ENCODE measurements at places on chromosomes 12 and 14.

- DNase-seq: no peak
Observed at GRCh38 chr14:71143381-71144290, 236.4 kb downstream of the PCNX1 start.

DNA sequence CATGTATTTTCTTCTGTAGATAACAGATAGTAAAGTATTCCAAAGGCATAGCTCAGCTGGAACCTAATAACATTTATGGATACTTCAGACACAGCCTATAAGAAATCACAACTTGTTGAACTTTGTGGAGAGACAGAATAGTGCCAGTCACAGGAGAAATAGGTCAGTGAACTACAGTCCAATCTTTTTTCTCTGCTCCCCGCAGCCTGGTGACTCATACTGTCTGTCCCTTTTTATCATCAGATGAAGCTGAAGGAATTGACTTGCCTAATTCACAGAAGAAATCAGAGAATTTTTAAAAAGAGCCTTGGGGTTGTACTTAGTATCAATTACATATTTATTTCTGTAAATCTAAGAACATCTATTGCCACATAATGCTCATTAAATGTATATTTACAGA is 222.3 kb downstream of the ALG10 start:
- DNase-seq: no peak

DNA sequence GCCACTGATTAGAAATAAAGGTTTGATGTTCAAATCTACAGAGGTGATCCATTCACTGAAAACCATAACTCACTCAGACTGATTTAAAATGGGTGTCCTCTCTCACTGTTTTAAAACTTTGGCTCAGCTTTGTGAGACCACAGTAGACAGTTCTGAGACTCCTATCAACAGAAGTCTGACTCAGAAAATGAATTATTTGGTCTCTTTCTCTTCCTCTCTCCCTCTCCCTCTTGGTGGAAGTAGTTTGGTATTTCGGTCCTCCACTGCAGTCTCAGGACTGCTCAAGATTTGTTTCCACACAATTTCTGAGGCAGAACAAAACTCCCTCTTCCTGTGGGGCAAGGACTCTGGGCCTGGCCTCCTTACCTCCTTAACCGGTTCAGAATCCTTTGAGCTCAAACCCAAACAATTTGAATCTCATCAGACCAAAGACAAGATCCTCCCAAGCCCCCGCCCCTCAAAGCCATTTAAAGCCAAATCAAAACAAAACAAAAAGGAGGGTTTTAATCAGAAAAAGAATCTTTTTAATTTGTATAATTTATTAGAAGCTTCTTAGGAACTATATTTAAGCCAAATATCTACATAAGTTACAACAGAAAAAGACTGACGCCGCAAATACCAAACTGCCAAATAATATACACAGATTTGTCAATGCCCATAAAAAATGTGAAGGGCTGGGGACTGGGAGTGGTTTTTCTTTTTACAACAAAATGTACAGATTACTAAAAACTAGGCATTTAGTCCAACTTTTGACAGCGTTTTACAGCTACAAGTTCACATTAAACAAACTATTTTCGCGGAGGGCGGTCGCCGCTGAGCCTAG is 3.9 kb downstream of the NKX2-1 start:
- peak; percentile 3 for DNase-seq

DNA sequence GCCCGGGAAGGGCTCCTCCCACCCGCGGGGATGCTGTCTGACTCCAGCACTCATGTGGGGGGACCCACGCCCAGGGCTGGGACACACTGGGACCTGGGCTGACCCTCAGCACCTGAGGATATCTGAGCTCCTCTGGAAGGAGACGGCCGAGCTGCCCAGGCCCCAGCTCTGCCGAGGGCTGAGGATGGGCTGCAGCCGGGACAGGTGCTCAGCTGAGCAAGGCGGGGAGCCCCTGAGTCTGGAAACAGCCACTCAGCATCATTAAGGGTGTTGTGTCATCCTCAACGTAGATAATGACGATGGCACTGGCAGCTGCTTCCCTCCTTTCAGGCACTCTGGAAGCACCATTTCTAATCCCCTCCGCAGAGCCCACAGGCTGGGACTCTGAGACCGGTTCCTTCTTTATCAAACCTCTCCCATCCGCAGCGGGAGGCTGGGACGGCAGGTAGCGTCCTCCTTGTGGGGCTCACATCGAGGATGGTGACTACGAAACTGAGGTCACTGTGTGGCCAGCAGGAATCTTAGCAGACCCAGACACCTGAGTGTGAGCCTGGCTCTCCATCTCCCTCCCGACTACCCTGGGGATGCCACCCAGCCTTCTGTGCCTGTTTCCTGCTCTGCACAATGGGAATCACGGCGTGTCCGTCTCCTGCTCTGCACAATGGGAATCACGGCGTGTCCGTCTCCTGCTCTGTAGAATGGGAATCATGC is 26.7 kb upstream of the SFSWAP start:
- DNase-seq: no peak

- DNase-seq: no peak
Observed at GRCh38 chr12:128316078-128316477, 49.1 kb downstream of the TMEM132C start.

GRCh38 chr12:116933091-116933490 is 22.3 kb downstream of the FBXW8 start:
- DNase-seq: no peak

GRCh38 chr12:55619354-55620138 is 17.1 kb upstream of the OR10P1 start:
- peak; percentile 36 for DNase-seq

DNA sequence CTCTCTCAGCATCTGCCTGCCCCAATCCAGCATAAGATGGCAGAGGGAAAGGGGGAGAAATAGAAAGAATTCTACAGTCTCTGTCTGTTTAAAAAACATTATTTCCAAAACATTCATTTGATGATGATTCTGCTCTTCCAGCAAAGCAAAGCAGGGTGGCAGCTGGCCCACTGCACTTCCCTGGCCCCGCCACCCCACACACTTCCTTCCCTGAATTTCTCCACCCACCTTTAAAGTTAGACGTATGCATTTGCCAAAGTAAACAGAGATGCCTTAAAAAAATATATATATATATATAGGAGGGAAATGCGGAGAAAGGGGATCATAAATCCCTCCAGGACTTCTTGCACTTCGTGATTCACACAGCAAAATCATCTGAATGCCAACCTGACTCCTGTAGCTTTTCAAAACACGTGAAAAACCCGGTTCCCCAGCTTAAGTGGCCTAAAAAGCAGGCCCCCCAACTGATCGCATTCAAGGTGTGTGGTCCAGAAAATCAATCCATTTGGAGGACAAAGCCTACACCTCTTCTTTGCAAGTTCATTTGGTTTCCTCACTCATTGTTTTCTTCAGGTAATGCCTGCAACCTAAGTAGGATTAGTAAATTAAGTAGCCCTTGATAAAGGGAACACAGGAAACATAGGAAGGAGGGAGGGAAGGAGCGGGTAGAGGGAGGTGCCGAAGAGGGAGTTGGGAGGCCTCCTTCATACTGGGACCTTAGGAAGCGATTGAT is 68.8 kb downstream of the LLPH start:
- DNase-seq: no peak

DNA sequence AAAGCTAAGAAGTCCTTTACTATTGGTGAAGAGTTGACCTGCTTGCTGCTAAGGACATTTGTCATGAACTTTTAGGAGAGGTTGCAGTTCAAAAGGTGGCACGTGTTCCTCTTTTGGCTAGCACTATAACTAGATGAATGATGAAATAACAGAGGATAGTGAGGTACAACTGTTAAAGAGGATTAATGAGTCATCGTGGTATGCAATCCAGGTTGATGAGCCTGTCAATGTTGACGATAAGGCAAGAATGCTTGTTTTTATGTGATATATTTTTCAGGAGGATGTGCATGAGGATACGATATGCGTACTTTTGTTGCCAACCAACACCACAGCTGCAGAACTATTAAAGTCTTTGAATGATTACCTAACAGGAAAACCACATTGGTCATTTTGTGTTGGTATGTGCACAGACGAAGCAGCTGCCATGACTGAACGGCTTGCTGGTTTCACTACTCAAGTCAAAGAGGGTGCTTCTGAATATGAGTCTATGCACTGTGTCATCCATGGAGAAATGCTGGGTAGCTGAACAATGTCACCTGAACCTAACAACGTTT is 10.6 kb downstream of the CEP128 start:
- peak; percentile 36 for DNase-seq

DNA sequence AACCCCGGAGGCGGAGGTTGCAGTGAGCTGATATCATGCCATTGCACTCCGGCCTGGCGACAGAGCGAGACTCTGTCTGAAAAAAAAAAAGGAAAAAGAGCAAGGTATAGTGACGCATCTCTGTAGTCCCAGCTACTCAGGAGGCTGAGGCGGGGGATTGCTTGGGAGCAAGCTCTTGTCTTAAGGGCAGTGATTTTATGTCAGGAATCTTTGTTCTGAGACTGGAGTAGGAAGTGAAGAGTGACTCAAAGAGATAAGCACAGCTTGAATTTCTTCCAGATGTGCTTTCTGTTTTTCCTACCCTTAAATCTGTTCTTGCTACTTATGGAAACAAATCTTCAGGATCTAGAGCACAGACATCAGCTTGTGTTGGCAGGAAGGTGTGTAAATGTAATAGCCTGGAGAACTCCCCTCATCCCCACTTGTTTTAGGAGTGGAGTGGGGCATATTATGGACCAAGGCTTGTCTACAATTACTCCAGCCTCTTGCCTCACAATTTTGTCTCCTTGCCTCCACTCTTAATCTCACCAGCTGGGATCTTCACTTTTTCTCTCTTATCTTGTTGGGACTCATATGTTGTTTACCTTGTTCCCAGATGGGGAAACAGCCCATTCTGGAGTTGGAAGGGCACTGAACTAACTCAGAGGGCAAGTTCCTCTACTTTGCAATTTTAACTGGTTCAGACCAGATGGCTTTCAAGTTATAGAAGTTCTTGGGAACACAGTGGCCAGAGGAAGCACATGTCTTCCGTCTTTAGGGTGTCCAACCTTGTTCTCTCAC is 7.5 kb downstream of the TMED2 start:
- no peak for DNase-seq
